ENCODE measurements at places on chromosomes 3 and 15. TPM values are rescaled to one million over a fixed set of nuclear protein-coding genes. Genes with fewer than 3 reads are reported as not detected.

DNA sequence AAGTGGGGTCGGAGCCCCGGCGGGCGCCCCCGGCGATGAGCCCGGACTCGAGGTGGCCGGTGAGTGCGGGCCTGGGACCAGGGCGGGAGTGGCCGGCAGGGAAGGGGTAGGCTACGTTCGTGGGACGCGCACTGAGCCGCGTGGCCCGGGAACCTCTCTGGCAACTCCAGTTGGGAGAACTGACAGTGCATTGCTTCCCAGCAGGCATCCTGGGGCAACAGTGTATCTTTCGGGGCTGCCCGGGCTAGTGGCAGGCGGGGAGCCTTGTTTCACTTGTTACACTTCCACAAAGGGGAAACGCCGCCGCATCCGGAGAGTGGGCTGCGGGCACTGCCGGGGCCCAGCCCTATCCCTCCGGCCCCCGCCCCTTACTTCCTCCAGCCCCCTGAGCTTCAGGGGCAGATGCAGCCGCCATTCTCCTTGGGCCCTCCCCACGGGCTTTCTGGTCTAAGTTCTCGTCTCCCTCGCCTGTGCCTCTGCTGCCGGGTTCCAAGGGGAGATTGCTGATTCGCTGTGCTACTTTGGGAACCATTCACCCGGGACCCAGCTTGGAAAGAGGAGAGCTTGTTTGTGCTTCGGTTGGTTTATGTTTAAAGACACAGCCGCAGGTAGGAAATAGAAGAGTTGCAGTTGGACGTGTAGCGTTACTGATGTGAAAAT lies 675 bp downstream of the BRPF1 start:
- H3K36me3 ChIP-seq, result peaks cover 18% of the 10 kb centered on the region
- no peak for DNase-seq
- no peaks in the 10 kb centered on the region for H3K27me3 ChIP-seq
- peak overlapping the region; percentile 93 for H3K27ac ChIP-seq

DNA sequence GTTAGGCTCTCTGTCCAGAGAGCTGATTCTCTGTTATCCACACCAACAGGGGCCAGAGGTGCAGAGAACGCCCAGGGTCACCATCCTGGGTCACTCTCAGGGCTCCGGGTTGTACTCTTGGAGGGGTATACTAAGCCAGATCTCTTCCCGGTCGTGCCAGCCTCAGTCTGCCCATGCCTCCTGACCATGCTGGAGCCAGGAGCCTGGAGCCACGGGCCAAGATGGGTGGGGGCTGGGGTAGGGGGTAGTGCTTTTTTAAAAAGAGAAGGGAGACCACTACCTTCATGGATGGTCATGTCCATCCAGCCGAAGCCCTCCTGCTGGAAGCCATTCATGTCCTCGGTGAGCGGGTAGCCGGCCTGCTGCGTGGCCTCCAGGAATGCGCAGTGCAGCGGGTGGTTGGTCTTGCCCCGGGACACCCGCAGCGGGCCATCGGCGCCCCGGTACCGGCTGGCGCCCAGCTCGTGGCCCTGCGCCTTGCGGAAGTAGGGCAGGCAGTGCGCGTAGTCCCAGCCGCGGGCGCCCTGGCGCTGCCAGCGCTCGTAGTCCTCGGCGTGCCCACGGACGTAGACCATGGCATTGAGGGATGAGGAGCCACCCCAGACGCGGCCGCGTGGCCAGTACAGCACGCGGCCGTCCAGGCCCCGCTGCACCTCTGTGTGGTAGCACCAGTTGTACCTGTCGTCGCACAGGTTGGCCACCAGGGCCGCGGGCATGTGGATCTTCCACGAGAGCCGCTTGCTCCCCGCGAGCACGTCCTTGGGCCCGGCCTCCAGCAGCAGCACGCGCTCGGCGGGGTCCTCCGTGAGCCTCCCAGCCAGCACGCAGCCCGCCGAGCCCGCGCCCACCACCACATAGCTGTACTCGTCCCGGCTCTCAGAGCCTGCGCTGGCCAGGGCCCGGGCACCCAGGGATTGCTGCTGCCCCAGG lies 22.9 kb downstream of the CHDH start:
- H3K4me1 ChIP-seq, result no peaks in the 10 kb centered on the region
- no peak overlapping the region for H3K27ac ChIP-seq
- no peaks in the 10 kb centered on the region for H3K27me3 ChIP-seq
- DNase-seq, result no peak
- H3K4me3 ChIP-seq, result no peak overlapping the region

- H3K4me3 ChIP-seq, result no peak overlapping the region
- H3K27ac ChIP-seq, result no peak overlapping the region
- H3K27me3 ChIP-seq, result no peaks in the 10 kb centered on the region
- no peaks in the 10 kb centered on the region for H3K36me3 ChIP-seq
Observed at GRCh38 chr3:158773845-158774830, 27.7 kb upstream of the MFSD1 start.

- no peaks in the 10 kb centered on the region for H3K27me3 ChIP-seq
- no peaks in the 10 kb centered on the region for H3K36me3 ChIP-seq
- H3K4me1 ChIP-seq, result peaks cover 15% of the 10 kb centered on the region
Observed at GRCh38 chr3:54988838-54989630, 61.2 kb upstream of the LRTM1 start.

DNA sequence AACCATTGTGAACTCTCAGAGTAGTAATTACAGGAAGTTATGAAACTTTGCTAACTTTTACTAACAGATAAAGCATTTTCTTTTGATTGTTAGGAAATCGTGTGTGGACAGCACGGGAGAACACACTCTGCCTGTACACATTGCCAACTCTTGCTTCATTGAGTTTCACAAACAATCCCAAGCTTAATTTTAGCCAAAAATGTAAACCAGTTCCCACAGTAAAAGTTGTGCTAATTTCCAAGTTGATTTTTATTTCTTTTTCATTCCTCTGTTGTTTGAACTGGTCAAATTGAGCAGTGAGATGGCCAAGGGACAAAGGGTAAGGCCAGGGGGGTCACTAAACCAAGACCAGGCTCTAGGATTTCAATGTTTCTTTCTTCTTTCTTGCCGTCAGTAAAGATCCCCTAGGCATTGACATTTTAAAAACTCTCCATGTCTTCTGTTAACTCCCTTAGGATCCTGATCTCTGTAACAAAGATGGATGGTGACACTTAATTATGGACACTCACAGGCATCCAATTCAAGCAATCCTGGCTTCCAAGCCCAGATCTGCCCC lies 414.9 kb downstream of the RBMS3 start:
- no peaks in the 10 kb centered on the region for H3K4me1 ChIP-seq
- peak overlapping the region; percentile 73 for H3K27ac ChIP-seq
- no peak for DNase-seq
- H3K27me3 ChIP-seq, result no peaks in the 10 kb centered on the region
- no peak overlapping the region for H3K4me3 ChIP-seq

- no peaks in the 10 kb centered on the region for H3K27me3 ChIP-seq
- H3K4me3 ChIP-seq, result no peak overlapping the region
- no peak overlapping the region for H3K27ac ChIP-seq
- H3K4me1 ChIP-seq, result no peaks in the 10 kb centered on the region
- peaks cover 44% of the 10 kb centered on the region for H3K36me3 ChIP-seq
Observed at GRCh38 chr3:123292321-123293310, 90.9 kb downstream of the SEC22A start.

DNA sequence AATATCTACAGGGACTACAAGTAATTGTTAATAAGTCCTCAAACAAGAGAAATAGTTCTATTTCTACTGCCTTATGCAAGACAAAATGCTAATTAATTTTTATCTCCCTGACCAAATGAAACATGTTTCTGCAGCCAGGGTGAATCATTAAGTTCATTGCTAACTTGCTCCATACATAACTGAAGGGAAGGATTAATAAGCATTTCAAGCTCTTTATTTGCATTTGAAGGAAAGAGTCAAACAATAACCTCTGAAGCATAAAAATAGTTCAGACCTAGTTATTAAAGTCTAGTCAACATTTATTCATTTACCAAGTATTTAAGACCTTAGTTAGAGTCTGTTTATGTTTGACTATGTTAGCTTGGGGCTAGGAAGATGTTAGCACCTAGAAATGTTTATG lies 120.0 kb downstream of the ATP1B3 start:
- H3K4me1 ChIP-seq, result peaks cover 7% of the 10 kb centered on the region
- H3K4me3 ChIP-seq, result no peak overlapping the region
- DNase-seq, result no peak
- no peaks in the 10 kb centered on the region for H3K27me3 ChIP-seq
- no peak overlapping the region for H3K27ac ChIP-seq
- H3K36me3 ChIP-seq, result no peaks in the 10 kb centered on the region

DNA sequence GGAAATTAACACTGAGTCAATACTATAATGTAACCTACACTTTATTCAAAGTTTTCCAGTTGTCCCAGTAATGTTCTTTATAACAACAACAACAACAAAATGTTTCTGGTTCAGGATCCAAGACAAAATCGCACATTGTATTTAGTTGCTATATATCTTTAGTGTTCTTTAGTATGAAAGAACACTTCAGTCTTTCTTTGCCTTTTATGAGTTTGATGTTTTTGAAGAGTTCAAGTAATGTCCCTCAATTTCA lies 7.6 kb upstream of the GRAMD1C start:
- no peaks in the 10 kb centered on the region for H3K4me1 ChIP-seq
- DNase-seq, result no peak
- no peak overlapping the region for H3K27ac ChIP-seq
- no peaks in the 10 kb centered on the region for H3K27me3 ChIP-seq
- H3K4me3 ChIP-seq, result no peak overlapping the region

The COL6A5 gene
- total RNA-seq, result not detected

Measured in right atrium auricular region (tissue), 2 donors.